Stimulated activated CD4-positive, alpha-beta T cell treated with anti-CD3 and anti-CD28 coated beads, Interleukin-1b, Interleukin-23, amount 100 ng/mL, for 4 hours (primary cell): ENCODE measurements at places on chromosomes 2 and 18.
A peak's percentile ranks its signal among the peaks of the same experiment; 100 is the strongest.

DNA sequence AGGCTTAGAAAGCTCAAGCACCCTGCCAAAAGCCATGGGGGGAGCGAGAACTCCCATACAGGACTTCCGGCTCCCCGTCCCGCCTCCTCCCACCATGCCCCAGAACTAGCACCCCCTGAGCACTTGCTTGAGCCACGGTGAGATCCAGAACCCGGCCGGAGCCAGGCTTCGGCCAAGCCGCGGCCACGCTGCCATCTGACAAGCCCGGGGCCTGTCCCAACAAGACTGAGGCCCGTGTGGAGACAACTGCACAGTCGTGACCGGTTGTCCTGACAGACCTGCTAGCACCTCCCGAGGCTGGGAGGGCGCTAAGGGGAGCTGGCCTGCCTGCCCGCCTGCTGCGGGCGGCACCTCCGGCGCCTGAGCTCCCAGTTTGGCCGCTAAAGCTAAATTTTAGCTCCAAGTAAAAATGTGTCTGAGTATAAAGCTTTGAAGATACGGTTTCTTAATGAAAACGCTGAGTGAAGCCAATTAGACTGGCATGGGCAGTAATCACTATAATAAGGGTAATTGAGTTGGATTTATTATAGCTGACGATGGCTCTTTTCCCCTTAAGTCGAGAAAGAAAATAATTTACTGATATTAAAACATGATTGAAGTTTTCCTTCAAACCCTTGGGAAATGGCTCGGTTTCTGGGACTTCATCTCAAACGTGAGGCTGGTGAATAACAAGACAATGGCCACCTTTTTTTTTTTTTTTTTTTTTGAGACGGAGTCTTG, 78.3 kb upstream of the ODC1 start:
- no peak for DNase-seq

- DNase-seq = no peak
Observed at GRCh38 chr2:8119782-8120505, 561.9 kb upstream of the ID2 start.

DNA sequence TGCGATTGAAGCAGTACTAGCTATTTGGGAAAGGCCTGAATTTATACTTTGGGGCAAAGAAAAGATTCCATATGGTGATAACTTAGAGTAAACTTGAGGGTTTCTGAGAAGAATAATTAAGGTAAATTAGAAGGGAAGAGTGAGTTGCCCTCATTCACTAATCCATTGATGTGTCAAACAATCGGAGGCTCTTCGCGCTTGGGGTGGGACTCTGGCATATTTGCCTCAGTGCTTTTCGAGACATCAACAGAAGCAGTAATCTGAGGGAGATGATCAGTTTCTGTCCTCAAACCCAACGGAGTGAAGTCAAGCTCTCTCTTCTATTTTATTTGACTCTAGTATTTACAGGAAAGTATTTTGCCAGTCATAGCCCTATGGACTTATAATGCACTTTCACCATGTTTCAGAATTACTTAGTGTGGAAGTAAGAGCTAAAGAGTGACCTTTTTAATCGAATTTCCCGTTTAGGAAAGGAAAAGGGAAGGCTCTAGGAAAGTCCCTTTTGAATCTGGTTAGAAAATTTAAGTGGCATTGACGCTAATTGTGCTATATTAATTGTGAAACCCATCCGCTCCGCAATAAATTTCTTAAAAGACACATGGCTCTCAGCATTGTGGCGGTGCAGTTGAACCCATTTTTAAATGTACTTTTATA, 1.3 kb downstream of the RAB10 start:
- DNase-seq = no peak

GRCh38 chr18:36635414-36636096, 193.2 kb downstream of the TPGS2 start:
- DNase-seq = no peak

GRCh38 chr18:6021306-6022073, 126.2 kb upstream of the TMEM200C start:
- DNase-seq = no peak

DNA sequence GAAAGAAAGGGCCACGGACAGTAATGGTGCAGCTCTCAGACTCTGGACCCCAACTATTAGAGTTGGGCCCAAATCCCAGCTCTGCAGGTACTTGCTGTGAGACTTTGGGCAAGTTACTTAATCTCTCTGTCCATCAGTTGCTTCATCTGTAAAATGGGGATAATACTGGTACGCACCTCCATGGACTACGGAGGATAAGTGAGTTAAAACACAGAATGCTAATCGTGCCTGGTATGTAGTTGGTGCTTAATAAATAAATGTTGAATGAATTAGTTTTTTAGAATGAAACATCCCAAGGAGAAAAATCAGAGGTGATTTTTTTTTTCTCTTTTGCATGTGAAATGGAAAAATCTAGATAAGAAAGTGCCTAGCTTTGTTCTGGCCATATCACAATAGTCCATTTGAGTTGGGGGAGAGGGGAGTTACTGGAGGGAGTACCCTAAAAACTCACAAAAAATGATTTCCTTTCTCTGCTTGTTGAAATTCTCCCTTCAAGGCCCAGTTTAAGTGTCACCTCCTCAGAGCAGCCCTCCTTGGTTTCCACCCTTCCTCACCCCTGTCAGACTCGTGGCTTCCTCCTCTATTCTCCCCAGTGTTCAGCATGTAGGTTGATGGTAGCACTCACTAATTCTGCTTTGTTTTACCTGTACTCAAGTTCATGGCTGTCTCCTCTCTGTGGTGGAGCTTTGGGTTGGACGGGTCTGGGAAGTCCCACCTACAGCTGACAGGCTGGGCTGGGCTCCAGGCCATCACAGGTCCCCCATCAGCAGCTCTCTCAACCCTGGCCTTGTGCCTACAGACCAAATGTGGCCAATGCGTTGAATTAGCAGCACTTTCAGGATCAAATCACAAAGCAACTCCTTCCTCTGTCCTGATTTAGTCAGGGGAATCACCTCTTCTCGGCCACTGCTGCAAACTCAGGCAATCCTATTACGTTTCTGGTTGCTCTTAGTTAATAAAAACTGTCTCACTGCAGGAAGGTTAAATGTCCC, 92.8 kb upstream of the TAF1B start:
- DNase-seq = no peak

DNA sequence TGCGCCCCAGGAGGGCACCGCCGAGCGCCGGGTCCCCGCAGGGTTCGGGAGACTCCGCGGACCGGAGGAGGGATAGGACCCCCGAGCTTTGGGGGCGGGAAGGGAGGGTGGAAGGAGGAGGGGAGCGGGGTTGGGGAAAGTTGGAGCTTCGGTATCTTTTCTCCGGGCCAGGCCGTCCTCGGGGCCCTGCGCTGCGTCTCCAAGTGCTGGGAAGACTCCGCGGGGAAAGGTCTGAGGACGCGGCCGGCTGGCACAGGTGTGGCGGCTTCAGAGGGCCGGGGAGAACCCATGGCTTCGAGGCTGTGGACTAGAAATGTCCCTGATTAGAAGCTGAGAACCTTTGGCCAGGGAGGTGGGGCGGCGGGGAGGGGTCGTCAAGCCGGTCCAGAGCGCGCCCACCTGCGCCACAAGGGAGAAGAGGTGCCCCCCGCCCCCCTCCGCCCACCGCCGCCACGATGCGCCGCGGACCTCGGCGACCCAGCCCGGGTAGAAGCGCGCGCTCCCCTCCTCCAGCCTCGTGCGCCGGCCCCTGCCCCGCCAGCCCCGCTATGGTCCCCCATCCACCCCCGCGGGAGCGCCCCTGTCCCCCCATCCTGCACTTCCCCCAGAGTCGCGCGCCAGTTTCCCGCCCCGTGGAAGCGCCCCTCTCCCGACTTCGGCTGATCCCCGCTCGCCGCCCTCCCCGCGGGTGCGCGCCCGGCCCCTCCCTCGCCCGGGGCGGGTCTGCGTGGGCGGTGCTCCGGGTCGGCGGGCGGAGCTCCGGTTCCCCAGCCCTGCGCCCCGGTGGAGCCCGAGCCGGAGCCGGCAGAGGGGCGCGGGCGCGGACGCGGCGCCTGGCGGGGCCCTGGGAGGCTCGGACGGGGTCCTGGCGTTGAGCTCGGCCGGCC, at the start of gene SNTG2:
SNTG2 (plus strand) TSS at position 770 of the 887 bp plus-strand sequence. CDS start 148 bp downstream, outside the sequence.
- DNase-seq = peak; percentile 21

GRCh38 chr2:166671801-166672200, 177.8 kb upstream of the SCN7A start:
- no peak for DNase-seq

- DNase-seq = no peak
Observed at GRCh38 chr18:36600548-36600947, 228.3 kb downstream of the TPGS2 start.

DNA sequence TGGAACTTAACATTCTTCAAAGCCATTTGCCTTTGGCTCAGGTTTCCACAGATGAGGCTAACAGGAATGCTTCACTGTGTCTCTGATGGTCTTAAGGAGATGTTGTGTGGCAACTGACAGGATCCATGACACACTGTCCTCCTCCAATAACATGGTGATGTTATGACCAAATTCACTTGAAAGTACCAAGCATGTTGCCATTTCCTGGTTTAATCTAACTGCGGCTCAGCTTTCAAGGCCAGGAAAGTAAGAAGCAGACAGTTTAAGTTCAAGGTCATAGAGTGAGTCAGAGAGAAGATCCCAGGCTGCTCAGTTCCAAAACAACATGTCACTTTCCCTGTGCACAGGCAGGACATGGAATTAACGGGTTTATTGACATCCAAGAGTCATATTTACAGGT, 513.6 kb downstream of the STK39 start:
- DNase-seq = no peak

GRCh38 chr2:235024931-235025773, 73.3 kb downstream of the SH3BP4 start:
- DNase-seq = no peak

DNA sequence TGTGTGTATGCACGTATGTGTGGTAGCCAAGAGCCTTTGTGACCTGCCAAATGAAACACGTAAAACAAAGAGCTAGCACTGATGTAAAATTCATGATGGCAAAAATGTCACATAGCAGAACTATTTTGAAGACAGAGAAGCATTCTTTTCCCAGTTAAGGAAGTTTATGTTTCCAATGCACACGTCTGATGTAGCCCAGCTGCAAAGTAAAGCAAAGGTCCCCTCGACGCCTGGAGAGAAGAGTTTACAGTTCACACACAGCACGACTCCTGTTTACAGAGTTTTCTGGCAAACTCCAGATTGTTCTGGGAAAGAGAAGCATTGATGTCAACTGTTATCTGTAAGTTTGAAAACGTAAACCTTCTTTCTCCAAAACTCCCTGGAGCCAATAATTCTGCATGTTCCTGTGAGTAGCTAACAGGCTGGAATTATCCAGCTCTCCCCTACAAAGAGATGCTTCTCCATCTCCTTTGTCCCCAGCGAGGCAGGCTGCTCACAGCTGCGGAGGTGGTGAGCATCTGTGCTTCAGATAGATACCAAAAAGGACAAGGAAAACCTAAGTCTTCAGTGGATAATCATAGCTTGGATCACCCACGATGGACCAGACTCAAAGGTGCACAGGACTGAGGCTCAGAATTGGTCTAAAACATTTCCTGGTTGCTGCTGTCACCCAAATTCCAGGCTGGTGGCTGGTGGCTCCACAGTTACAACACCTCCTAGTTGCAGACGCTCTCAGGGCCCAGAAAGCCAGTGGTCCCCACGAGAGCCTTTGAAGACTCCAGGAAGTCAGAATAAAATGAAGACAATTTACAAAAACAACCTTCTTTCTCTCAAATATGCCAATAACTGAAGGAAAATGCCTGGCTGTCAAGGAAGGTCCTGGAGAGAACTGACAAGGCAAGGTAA, 87.4 kb downstream of the COL6A3 start:
- DNase-seq = no peak

- no peak for DNase-seq
Observed at GRCh38 chr2:144471305-144472045, 48.4 kb downstream of the ZEB2 start.

GRCh38 chr2:138814123-138814898, 34.1 kb upstream of the NXPH2 start:
- DNase-seq = no peak

GRCh38 chr2:8234757-8235374, 447.0 kb upstream of the ID2 start:
- DNase-seq = no peak

- no peak for DNase-seq
Observed at GRCh38 chr2:17813742-17814473, 2.4 kb upstream of the MSGN1 start.

DNA sequence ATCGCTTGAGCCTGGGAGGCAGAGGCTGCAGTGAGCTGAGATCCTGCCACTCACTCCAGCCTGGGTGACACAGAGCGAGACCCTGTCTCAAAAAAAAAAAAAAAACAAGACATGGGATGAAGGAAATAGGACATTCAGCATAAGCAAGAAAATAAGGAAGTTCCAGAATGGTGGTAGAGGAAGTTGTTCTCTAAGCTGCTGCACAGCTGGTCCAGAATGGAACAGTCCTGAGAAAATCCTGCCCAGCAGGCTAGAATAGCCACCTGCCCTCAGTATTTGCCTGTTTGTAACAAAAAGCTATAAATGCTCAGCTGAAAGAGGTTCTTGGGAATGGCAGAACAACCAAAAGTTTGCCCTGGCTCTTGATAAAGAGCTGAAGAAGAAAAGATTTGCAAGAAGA, 11.1 kb upstream of the MAPRE3 start:
- DNase-seq = no peak

- no peak for DNase-seq
Observed at GRCh38 chr2:34731292-34731691, 1132.2 kb upstream of the FAM98A start.

- DNase-seq = no peak
Observed at GRCh38 chr2:241952816-241953215, 83.3 kb downstream of the RTP5 start.

DNA sequence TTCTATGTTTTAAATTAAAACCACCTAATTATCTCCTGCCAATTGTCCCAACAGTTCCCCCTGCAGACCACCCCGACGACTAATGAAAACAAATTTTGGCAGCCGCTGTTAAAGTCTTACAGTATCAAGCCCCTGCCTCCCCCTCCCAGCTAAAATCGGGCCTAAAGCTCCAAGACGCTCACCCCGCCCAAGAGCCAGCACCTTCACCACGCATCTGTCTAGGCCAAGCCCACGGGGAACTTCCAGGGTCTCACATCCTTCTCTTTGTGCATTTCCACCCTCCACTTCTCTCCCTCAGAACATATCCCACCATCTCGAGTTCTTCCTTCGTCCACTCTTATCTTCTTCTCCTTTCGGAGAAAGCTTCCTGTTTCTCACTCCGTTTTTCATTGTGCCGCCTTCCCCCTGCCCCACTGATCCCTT, 445 bp downstream of the PRPF40A start:
- DNase-seq = peak; percentile 33

DNA sequence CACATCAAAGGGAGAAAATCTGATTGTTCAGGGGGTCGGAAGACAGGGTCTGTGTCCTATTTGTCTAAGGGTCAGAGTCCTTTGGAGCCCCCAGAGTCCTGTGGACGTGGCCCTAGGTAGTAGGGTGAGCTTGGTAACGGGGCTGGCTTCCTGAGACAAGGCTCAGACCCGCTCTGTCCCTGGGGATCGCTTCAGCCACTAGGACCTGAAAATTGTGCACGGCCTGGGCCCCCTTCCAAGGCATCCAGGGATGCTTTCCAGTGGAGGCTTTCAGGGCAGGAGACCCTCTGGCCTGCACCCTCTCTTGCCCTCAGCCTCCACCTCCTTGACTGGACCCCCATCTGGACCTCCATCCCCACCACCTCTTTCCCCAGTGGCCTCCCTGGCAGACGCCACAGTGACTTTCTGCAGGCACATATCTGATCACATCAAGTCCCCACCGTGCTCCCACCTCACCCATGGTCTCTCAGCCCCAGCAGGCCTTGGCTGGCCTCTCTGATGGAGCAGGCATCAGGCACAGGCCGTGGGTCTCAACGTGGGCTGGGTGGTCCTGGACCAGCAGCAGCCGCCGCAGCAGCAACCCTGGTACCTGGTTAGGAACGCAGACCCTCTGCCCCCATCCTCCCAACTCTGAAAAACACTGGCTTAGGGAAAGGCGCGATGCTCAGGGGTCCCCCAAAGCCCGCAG, 3.8 kb downstream of the PROC start:
- DNase-seq = no peak
